ENCODE measurements at places on chromosomes 4 and X.

GRCh38 chrX:21379991-21380390, 5.8 kb downstream of the CNKSR2 start:
- no peak for DNase-seq

DNA sequence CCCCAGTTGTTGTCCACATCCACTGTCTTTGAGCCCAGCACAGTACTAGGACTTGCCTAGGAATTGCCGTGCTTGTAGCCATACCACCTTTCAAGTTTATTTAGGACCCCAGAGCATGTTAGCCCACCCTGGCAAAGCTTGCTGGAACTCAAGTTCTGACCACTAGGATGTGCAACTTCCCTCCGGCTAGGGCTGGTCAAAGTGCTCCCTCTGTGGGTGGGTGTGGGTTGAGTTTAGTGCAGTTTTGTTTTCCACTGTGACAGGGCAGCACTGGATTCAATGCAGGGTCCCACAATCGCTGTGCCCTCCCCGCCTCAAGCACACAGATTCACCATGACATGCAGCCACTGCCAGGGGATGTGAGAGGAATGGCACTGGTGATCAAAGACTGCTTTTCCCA, 96.0 kb downstream of the RASGEF1B start:
- DNase-seq = no peak

GRCh38 chr4:185774131-185774653, 37.8 kb downstream of the SORBS2 start:
- DNase-seq = no peak

GRCh38 chrX:71195964-71196649, 26.9 kb upstream of the GJB1 start:
- no peak for DNase-seq

DNA sequence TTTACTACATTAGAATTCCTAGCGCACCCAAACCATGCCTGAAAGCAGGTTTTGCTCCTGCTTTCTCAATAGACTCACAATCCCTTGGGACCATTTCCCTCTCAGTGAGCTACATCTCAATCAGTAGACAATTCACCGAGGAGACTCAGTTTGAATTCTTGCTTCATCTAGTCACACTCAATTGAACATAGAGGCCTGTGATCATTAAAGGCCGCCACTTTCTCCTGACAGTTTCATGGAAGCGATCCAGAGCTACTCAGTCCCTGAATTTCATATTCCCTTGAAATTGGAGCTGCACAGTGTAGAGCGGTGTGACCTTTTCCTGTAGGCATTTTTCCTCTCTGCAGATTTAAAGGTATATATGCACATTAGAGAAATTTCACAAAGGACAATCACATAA, 193.9 kb upstream of the SPOCK3 start:
- no peak for DNase-seq

DNA sequence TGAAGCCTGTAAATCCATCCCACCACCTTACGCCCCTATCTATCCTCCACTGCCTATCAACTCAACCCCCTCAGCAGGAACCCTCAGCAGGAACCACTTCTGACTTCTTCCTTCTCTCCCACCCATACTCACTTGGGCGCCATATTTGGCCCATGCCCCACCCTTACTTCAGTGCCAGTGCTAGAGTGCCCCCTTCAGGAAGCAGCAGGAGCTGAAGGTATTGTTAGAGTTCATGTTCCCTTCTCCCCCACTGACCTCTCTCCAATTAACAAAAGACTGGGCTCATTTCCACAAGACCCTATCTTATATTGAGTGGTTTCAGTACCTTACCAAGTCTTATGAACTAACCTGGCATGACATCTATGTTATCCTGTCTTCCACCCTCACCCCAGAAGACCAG, 363.1 kb upstream of the SLIT2 start:
- DNase-seq = no peak

GRCh38 chr4:63464393-63464792, 944.9 kb downstream of the TECRL start:
- no peak for DNase-seq

DNA sequence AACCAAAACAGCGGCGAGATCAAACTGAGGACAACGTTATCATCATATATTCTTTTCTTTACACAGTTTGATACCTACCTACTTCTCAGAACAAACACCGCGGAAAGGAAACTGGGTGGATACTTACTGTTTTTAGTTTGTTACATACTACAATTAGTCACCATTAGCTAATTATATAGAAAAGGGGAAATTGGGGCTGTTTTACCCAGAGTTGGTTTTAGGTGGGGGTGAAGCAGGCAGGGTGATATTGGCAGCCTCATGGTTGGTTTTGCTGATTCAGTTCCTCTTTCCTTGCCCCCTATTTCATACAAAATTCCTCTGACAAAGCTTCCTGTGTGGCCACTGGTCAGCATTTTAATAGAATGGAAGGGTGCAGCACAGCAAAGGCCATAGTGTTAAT, 77.8 kb downstream of the SORBS2 start:
- no peak for DNase-seq

GRCh38 chrX:7552760-7553159, 290.2 kb upstream of the VCX start:
- DNase-seq = no peak

DNA sequence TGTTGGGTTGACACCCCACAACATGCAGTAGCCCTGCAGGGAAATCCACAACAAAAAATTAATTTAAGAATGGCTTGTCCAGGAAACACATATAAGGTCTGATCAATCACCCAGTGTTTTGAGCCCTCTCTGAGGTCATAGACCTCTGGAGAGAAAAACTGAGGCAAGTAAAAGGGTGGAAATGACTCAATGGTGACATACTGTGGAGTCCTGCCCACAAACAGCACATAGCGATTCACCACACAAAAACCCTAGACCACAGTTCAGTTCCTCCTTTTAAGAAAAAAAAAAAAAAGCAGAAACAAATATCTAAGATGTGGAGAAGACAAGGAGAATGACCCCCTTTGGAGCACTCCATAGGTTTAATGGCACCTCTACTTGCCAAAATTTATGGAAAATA, 2691.0 kb downstream of the PCDH7 start:
- DNase-seq = no peak

DNA sequence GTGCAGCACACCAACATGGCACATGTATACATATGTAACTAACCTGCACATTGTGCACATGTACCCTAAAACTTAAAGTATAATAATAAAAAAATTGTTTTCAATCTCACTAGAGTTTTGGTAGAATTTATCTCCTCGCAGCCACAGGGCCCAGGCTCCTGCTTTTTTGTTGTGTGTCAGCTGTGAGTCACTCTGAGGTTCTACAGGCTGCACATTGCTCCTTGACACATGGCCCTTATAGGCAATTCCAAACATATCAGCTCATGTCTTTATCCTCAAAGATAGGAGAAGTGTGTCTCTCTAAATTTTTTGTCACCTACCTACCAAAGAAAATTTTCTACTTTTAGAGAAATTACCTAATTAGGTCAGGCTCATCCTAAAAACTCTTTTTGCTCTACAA, 252.1 kb upstream of the ADGRL3 start:
- DNase-seq = no peak

- DNase-seq = no peak
Observed at GRCh38 chr4:124483048-124483906, 229.3 kb downstream of the ANKRD50 start.

- no peak for DNase-seq
Observed at GRCh38 chrX:153321381-153322124, at the start of gene PNMA6F. Gene PNMA6F (minus strand): TSS chrX:153321767. CDS start chrX:153320674, 1,093 bp downstream.

DNA sequence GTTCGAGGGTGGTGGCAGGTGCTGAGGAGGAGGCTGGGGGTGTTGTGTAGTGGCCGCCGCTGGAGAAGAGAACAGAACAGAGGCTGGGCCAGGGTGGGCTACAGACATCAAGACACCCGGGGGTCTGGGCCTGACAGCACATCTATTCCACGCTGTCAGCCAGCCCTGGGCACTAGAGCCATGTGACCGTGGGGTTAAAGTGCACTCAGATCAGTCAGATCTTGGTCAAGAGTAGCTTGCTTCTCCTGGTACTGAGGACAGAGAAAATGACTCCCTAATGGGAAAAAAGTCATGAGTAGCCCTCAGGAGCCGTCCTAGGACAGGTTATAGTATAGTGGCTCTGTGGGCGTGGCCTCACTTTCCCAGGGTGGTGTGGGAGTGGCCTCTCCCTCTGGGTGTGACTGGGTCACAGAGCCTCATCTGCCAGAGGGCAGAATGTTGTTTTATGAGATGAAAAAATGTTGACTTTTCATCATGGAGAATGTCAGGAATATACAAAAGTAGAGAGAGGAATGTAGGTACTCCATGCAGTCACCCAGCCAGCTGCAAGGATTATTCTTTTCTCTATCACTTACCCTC, 19.4 kb downstream of the TRMT44 start:
- no peak for DNase-seq

- DNase-seq = no peak
Observed at GRCh38 chr4:108213308-108213707, 44.6 kb upstream of the LEF1 start.

DNA sequence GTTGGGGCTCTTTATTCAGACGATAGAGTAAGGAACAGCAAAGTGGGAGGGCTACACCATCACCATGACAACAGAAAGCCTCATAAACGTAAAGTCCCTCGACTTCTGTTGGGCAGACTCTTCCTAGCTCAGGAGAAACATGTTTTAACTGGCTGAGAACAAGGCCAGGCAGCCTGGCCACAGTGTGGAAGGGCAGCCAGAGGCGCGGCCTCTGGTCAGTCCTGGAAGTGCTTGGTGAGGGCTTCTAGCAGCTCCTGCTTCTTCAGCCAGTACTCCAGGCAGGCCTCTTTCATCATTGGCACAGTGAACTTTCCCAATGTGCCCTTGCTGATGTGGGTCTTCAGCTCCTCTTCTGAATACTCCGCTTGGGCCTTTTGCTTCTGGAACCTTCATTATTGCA, 690.9 kb downstream of the PCDH19 start:
- DNase-seq = no peak

DNA sequence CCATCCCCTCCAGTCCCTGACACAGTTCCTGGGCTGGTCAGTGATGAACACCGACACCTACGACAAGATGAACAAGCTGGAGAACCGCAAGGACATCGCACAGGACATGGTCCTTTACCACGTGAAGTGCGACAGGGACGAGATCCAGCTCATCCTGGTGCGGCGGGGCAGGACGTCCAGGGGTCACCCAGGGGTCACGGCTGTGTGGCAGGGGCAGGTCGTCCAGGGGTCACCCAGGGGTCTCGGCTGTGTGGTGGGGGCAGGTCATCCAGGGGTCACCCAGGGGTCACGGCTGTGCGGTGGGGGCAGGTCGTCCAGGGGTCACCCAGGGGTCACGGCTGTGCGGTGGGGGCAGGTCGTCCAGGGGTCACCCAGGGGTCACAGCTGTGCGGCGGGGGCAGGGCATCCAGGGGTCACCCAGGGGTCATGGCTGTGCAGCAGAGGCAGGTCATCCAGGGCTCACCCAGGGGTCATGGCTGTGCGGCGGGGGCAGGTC, 16.7 kb downstream of the ATP5ME start:
- no peak for DNase-seq

DNA sequence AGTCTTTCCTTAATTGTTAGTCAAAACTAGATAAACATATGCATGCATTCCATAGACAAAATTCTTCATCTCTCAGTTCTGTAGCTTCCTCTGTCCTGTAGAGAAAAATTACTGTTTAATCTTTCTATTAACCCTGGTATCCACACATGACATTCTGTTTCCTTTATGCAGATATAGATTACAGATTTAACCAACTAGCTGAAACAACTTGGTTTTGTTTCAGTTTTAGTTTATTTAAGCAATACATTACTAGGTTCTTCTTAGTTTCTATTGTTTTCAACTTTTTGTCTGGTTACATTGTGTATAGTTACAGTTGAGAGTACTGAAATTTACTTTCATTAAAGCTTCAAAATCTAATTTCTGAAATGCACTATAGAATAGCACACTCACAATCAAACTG, 933.9 kb upstream of the EPHA5 start:
- no peak for DNase-seq

- DNase-seq = no peak
Observed at GRCh38 chrX:23066588-23067281, 67.0 kb downstream of the DDX53 start.

GRCh38 chr4:48504026-48504330, 13.9 kb downstream of the ZAR1 start:
- DNase-seq = no peak

DNA sequence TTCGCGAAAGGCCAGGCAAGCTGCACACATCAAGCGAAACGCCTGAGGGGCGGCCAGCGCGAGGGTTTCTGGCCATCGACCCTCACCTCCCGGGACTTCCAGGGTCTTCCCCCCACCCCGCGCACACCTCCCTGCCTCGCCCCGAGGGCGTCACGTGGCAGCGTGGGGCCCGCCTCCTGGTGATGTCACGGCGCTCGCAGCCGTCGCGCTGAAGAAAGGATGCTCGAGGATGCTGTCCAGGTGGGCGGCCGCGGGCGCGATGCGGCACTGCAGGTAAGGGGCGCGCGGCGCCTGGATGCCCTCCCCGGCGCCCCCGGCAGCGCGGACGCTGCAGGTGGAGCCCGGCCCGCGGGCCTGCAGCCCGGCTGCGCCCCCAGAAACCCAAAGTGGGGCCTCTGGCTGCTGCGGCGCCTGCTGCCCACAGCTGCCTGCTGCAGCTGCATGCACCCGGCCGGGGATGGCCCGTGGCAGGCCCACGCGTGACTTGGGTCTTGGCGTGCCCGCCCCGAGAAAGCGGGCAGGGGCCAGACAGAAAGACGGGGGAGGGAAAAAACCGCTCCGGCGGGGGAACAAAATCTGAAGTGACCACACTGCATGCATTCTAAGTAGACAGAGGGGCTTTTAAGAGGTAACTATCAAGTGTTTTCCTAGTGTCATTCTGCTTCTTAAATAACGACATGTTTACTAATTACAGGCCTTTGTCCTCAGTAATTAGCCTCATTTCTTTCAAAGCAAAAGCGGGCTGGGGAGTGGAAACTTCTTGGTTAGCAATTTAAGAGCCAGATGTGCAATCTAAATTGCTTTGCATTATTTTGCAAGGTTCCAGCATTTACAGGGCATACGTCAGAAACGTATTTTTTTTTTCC, 1.7 kb downstream of the CLCN4 start:
- no peak for DNase-seq

- DNase-seq = peak; percentile 62
Observed at GRCh38 chr4:38318737-38319455, 345.1 kb upstream of the KLF3 start.

DNA sequence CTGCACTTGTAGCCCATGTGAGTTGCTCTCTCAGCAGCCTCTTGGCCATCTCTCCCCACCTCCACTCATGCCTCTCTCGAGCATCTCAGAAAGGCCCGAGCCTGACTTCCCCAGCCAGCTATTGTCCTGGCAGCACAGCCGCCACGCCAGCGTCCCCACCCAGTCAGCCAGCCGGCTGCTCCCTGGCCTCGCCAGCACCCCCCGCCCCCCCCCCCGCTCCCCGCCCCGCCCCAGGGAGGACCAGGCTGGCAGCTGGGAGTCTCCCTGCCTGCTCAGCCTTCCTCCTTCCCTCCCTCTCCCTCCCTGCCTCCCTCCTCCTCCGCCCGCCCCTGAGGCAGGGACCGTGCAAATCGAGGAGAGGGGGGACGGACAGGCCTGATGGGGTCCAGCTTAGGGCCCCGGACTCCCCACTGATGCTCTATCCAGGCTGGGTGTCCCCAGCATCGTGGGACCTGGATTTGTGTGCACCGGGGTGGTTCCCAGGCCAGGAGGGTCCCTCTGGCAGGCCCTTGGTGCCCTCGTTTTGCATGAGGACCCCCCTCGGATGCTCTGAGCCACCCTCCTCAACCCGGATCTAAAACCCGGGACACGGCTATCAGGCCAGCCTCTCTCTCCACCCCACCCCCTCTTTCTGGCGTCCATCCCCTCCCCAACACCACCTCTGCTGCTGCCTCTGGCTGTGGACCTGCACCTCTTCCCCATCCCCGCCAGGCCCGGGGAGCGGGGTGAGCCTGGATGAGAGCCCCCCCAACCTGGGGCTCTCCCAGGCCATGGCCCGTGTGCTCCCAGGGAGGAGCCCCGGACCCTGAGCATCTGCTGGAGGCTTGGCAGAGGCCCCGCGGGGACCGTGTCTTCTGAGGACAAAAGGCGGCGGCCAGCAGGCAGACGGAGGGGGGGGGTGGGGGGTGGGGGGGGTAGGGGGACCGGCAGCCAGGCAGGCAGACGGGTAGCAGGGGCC, at the start of gene GPR173:
TSS of gene GPR173 (plus strand) at position 621 of the 958 bp plus-strand sequence. CDS start 27,833 bp downstream, outside the sequence.
- DNase-seq = no peak
